CD4-positive, CD25-positive, alpha-beta regulatory T cell (primary cell): ENCODE measurements at places on chromosomes 1 and 21.
A peak's percentile ranks its signal among the peaks of the same experiment; 100 is the strongest.

DNA sequence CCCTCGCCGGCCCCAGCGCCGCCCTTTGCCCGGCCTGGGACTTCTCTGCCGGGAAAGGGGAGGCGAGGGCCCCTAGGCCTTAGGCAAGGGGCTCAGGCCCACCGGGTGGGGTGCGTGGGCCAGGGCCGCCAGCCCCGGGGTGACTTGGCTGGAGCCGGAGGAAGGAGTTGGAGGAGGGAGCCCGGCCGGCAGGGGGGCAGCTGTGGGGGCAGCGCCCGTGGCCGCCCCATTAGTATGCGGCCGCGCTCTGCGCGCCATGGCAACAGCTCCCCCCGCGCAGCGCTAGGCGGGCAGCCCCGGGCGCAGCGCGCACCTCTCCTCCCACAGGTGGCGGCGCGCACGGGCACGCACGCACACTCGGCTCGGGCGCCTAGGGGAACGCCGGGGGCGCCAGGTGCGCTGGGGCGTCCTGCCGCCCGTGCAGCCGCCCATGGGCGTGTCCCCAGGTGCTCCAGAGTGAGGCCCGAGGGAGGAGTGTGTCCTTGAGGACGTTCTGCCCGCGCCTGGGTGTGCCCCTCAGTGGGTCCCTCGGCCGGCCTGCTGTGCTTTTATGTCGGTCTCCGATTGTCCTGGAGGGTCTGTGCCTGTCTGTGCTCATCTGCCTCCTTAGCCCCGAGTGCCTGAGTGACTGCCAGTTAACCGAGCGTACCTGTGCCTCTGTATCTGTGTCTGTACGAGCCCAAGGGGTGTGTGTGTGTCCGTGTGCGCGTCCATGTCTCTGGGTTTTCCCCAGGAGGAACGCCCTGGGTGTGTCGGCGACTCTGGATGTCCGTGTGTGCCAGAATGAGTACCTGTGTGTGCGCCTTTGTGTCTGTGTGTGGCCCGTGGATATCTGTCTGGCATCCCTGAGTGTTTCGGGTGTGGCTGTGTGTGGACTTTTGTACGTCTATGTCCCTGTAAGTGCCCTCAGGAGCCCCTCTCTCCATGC, 38.2 kb upstream of the WASF2 start:
- DNase-seq = peak; percentile 68

GRCh38 chr1:52159033-52159789, 17.3 kb downstream of the ZFYVE9 start:
- DNase-seq = no peak

- peak; percentile 87 for DNase-seq
These were observed 8.0 kb upstream of the B4GALT3 start for GRCh38 chr1:161185282-161185682.

- DNase-seq = no peak
These were observed 5.2 kb upstream of the MEF2D start for GRCh38 chr1:156505679-156506298.

DNA sequence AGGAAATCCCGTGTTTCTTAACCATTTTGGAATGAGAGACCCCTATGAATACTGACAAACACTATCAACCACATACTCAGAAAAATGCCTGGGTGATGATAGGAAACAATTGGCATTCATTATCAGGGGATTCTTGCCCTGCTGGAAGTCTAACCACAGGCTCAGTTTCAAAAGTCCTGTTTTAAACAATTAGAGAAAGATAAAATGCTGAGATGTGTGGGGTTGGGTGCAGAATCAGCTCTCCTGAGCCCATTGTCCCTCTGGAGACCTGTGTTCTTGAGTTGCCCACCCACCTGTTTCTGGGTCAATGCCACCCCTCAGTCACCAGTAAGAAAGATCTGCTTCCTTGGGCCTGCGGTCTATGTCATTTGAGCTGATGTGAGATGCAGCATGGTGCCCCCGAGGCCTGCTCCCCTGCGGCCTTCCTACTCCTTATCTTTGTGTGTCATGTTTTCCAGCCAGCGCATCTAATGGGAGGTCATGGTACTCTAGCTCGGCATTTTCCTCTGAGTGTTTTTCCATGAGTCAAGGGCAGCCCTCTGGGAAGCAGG, 130.3 kb upstream of the PLXNA2 start:
- no peak for DNase-seq

- DNase-seq = no peak
These were observed 24.2 kb downstream of the PDE9A start for GRCh38 chr21:42677339-42678321.

- no peak for DNase-seq
These were observed 143.7 kb downstream of the PCNX2 start for GRCh38 chr1:233151861-233152260.

- no peak for DNase-seq
These were observed 40.2 kb upstream of the SIPA1L2 start for GRCh38 chr1:232669981-232670747.

DNA sequence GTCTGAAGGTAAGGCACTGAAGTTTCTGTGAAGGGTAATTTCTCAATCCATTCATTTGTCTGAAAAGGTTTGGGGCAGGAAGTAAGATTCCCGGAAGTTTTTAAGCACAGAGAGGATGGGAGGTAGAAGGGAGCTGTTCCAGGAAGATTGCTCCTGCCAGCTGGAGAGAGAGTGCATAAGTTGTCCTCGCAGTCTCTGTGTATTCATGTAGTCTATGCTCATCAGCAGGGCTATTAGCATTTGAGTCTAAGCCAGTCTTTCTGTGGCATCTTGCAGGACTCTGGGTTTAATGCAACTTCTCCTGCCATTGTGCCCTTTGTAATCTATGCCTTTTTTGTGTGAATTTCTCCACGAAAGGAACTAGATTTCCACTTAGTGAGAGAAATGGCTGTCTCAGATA, 140.8 kb upstream of the FGGY start:
- DNase-seq = no peak

GRCh38 chr1:154384650-154385489, 20.3 kb upstream of the IL6R start:
- no peak for DNase-seq

- DNase-seq = no peak
These were observed 37.4 kb upstream of the DISP1 start for GRCh38 chr1:222777463-222777862.

GRCh38 chr1:214473387-214473786, 78.0 kb downstream of the PTPN14 start:
- no peak for DNase-seq

DNA sequence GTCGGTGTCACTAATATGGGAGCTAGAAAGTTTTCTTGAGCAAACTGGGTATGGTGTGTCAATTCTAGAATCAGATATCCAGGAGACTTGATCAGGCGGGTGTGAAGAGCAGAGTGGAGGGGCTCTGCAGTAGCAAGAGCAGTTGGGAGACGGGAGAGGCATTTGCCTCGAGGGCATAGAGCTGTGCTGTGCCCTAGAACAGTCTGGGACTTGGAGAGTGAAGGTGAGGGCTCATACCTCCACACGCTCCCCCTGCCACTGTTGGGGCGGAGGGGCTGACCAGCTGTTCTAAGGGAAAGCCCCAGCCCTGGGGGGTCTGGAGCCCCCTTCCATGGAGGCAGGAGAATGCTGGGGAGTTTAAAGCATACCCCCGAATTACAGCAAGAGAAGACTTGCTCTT, 33.8 kb downstream of the SIM2 start:
- no peak for DNase-seq

DNA sequence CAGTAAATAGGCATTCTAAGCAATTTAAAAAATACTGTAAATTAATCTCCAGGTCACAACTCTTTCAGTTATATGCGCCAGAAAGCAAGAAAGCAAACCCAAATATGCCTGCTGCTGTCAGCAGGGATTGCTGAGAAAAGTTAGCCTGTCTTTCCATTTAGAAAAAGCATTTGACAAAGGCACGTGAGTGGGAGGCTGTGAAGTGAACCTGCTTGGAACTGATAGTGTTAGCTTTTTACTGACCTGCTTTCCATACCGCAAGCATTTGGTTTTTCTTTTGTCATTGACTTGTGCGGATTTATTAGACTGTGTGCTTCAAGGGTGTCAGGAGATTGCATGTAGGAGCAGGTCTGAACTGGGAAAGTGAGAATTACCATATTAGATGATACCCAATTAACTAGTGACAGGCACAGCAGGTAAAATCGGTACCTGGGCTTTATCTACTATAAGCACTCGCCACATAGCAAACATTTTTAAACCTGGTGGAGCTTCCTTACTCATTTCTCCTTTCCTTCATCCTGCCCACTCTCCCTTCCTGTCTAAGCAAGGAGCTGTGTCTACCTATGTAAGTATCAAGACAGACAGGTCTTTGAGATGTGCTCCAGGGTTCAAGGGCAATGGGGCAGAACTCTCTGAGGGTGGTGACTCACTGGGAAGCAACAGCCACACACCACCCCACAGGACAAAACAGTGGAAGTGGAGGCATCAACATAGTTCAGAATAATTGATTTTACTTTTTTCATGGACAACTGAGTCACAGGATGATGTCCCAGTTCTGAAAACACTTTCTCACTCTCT, 323.9 kb downstream of the DISC1 start:
- DNase-seq = no peak
